ENCODE measurements at places on chromosomes 12 and 14.

DNA sequence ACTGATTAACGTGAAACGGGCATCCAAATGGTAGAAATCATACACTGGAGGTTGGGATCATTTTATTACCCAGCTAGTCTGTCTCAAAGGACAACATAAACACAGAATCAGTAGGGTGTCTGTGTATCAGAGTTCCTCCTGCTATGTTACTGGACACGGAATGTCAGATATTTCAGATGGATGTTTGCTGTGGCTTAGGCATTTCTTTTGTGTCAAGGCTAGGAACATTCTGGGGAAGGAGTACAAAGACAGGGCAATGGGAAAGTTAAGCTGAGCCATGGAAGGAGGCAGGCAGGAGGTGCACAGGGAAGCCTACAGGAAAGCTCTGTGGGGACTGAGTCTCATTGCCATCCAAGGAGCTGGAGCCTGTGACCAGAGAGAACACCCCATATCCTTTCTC is 254.6 kb downstream of the C12orf75 start:
- no peak for DNase-seq

DNA sequence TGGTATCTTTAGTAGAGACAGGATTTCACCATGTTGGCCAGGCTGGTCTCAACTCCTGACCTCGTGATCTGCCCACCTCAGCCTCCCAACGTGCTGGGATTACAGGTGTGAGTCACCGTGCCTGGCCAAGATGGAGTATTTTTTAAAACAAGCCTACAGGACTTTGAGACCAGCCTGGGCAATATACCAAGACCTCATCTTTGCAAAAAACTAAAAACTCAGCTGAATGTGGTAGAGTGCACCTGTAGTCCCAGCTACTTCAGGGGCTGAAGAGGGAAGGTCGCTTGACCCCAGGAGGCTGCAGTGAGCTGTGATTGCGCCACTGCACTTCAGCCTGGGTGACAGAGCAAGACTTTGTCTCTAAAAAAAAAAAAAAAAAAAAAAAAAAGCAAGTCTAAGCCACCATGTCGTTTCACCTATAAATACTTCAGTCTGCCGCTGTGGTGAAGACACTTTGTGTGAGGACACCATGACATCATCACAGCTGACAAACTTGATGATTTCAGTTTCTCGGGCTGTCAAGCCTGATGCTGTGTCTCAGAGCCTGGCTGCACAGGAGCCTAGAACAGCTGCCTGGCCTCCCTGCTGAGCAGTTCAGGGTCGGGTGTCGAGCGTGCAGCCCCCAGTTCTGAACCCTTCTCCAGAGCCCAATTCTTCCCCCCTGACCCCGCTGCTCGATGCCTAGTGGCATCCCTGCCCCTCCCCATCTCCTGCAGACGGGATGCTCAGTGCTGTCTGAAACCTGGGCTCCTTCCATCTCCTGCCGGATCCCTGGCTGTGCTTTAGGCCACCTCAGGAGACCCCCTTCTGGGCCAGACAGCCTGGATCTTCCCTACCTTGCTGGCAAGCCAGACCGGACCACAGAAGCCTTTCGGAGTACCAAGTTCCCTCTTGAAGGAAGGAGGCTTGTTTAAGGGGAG is 119.2 kb upstream of the EVL start:
- DNase-seq: no peak

GRCh38 chr12:48142818-48143674 is 14.3 kb downstream of the ASB8 start:
- no peak for DNase-seq

GRCh38 chr12:7339675-7340074 is 35.8 kb downstream of the ACSM4 start:
- DNase-seq: no peak

- no peak for DNase-seq
These were observed 2.0 kb upstream of the SLC2A3 start for GRCh38 chr12:7937833-7938506.

DNA sequence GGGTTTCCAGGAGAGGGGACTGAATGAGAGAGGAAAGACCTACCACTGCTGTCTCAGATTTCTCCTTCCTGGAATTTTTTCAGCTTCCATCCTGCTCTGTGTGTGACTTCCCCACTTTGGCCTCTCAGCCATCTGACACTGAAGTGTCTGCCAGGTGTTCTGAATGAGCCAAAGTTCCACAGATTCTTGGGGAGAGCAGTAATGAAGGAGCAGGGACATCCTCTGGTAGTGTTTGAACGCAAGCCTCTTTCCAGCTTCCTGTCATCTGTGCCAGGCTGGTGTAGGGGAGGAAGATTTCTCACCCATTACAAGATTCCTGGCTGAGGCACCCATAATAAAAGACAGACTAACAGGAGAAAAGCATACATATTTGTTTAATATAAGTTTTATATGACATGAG is 141.7 kb upstream of the NRXN3 start:
- no peak for DNase-seq

DNA sequence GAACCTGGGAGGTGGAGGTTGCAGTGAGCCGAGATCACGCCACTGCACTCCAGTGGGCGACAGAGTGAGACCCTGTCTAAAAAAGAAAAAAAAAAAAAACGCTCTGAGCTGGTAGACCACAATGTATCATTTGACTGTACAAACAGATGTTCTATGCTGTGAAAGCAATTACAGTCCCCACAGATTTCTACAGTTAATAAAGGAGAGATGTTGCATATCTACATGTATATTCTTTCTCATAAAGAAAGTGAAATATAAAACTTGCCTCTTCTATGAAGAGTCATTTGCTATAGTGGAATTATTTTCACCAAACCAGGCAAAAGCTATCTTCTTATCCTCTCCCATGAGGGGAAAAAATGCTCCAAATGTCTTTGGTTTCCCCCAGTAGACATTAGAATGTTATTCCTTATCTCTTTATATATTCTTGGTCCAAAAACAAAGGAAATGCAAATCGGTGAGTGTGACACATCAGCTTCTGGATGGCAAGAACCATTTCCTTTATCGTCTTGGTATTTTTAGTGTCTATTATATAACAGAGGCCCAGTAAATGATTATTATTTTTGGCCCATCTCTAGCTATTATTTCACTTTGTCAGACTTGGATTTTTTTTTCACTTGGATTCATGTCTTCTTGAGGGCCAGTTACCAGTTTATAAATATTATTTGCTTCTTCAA is 230.4 kb downstream of the SSPN start:
- DNase-seq: no peak

GRCh38 chr12:117158911-117159553 is 31.2 kb downstream of the FBXO21 start:
- no peak for DNase-seq

DNA sequence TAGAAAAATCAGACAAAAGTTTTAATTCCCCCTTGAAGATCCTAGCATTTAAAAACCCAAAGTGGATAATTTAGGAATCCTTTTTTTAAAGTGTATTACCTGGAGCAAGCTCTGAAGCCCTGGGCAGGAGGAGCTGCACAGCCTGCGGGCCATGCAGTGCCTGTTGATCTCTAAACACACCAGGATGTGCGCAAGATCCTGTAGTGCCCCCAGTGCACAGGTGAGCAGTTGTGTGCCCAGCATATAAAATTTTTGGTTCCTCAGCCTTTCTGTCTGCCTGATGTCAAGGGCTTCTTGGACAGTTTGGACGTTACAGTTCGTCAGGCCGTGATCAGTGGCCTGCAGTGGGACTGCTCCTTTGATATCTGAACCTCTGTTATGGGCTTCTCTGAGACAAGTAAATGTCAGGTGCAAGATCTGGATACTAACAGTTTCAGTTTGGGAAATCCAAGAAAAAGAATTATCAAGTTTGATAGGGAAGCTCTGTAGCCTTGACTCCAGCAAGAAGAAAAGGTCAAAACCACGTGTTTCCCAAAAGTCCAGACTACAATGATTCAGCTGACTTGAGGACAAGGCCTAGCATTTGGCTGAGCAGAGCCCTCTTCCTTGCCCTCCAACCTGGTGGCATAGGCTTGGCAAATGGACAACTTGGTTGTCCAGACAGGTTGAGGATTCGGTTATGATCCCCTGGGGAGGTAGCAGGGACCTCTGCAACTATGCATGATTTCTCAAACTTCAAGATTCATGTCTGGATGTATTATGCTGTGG is 1.0 kb downstream of the ATXN7L3B start:
- no peak for DNase-seq

DNA sequence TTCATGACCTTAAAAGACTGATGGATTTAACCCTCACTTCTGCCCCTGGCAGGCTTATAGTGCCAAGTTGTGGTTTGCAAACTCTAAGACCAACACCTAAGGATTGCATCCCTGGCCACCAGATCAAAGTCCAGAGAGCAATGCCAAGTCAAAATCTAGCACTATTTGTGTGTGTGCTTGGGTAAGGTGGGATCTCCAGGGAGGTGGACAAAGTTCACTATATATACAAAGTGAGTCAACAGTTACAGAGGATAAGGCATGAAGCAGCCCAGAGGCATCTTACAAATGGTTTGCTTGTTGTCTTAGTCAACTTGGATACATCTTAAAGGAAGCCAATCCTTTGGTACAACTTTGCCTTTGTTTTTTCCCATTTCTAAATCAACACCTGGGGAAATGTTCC is 137.3 kb downstream of the MSRB3 start:
- DNase-seq: no peak

DNA sequence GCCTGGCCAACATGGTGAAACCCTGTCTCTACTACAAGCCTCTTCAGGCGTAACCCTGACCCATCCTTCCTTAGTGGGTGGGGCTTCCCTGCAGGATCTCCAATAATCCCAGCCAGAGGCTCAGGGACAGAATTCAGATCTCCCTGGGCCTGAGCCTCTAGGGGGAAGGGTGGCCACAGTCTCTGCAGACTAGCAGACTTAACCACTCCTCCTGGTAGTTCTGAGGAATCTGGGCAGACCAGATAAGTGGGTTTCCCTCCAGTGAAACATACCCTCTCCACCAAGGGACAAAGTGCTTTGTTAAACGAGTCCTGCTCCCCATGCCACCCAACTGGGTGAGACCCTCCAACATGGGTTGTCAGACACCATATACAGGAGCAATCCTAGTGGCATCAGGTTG is 36.6 kb upstream of the TRIM9 start:
- DNase-seq: no peak

DNA sequence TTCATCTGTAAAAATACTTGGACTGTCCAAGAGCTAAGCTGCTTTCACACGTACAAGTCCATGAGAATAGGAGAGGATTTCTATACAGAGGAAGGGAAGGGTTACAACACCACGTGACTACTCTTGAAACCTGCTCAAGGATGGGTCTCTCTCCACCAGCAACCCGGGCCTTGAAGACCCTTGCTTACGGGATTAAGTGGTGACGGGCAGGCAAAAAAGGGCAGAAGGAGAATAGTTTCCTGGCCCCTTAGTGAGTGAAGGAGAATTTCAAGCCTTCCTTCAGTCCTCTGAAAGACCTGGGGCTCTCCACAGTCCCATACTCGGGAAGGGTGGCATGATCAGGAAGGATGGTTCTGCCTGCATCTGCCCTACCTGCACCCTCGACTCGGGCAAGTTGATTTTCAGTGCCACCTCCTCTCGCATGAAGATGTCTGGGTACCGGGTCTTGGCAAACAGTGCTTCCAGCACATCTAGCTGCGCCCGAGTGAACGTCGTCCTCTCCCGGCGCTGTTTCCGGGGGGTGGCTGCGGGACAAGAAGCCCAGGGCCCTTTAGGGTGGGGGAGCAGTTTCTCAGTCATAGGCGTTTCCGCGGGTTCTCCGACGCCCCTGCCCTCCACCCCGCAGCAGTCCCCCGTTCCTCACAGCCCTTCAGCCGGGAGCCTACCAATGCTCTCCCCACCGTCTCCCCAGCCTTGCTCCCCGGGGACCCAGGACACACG is 6.3 kb downstream of the OTX2 start:
- DNase-seq: no peak

- no peak for DNase-seq
These were observed 399.9 kb downstream of the FSCB start for GRCh38 chr14:44107156-44107555.

- DNase-seq: no peak
These were observed 226.2 kb upstream of the LHX5 start for GRCh38 chr12:113697651-113698509.
